Activated T-cell treated with anti-CD3 and anti-CD28 coated beads, Interleukin-2, amount 50 U/mL, for 4 hours (primary cell): ENCODE measurements at places on chromosomes 1 and 21.

DNA sequence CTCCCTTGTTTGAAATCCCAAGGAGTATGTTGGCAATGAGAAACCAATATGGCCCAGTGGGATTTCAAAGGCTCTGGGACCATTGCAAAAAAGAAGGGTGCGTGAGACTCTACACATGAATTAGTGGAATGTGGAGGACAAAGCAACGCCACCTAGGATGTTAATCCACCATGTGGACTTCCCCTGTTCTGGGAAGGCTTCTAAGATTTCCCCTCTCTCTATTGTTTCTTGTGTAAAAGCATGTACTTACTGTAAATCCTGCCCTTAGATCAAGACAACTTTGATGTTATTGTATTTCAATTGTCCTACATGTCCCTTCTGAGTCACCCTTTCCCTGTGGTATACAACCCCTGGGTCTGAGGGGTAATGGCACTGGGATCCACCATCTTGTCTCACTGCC lies 4.7 kb upstream of the ACADM start:
- DNase-seq, result no peak

- no peak for DNase-seq
These were observed 124.5 kb downstream of the DNM3 start for GRCh38 chr1:171965777-171966176.

GRCh38 chr1:41280202-41281032 lies 38.3 kb upstream of the SCMH1 start:
- DNase-seq, result no peak

GRCh38 chr1:7640920-7641585 lies 130.0 kb upstream of the VAMP3 start:
- no peak for DNase-seq

- no peak for DNase-seq
These were observed 79.6 kb downstream of the PDE4B start for GRCh38 chr1:65872301-65872700.

- no peak for DNase-seq
These were observed 448.3 kb downstream of the PTPRC start for GRCh38 chr1:199087144-199087543.

DNA sequence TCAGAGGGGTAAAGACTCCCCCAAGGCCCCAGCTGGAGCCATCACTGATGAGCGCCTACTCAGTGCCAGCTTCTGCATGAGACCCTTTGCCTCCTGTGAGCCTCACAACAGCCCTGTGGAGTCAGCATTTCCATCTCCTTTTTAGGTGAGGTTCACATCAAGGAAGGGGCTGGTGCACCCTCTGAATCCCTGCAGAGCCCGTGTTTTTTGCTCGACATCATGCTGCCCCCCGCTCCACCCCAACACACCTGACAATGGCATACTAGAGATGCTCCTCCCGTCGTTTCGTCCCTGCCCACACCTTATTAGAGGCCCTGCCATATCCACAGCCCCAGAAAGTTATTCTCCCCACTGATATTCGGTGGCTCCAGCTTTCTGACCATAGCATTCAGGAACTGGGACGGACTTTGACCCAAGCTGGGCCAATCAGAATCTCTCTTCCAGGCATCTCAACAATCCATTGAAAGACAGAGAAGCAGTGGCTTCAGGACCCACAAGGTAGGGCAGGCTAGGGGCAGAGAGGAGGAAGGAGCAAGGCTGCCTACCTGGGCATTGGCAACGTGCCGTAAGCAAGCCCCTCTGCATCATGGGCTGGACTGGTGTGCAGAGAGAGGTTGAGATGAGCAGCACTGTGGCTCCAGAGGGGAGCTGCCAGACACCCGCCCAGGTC lies 32.7 kb downstream of the EPHA10 start:
- DNase-seq, result no peak

DNA sequence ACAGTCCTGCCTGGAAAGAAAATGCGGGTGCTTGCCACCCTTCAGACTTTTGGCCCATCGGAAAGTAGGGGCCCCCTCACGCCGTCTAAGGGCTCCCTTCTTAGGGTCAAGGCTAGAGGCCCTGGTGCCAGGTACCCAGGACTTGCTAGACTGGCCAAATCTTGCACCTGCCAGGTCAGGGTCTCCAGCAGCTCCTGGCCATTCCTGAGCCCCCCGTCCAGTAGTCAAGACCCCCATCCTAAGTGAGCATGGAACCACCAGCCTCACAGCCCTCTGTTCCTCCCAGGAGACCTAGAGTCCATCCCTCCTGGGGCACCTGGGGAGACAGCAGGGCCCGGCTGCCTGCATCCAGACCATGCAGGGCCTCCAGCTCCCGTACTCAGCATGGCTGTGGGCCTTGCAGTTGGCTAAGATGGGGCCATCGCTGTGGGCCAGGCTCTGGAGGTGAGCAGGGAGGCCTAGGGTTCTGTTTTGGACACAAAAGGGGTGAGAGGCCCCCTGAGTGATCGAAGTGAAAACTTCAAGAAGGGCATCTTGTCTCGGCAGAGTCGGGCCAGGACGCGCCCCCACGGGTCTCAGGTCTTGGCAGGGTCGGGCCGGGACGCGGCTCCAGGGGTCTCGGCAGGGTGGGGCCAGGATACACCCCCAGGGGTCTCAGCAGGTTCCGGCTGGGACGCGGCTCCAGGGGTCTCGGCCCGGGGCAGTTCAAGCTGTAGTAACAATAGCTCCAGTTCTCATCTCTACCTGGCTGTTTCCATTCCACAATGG lies 5.9 kb downstream of the FNDC10 start:
- no peak for DNase-seq

- DNase-seq, result no peak
These were observed 75.7 kb upstream of the F3 start for GRCh38 chr1:94617134-94617805.

DNA sequence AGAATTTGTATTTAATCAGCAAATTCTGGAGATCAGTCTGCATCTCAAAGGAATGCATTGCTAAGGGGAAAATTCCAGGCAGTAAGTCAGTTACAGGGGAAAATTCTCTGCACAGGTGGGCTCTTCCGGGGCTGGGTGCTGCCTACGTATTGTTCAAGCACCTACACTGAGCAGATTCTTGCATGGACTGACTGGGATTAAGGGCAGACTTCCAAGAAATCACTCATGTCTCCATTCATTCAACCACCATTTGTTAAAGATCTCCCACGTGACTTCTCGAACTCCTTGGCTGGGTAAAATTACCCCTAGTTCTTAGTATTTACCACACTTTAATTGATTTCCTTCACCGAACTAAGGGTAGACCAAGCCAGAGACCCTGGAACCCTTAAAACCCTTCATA lies 28.2 kb upstream of the KCNE1 start:
- no peak for DNase-seq

DNA sequence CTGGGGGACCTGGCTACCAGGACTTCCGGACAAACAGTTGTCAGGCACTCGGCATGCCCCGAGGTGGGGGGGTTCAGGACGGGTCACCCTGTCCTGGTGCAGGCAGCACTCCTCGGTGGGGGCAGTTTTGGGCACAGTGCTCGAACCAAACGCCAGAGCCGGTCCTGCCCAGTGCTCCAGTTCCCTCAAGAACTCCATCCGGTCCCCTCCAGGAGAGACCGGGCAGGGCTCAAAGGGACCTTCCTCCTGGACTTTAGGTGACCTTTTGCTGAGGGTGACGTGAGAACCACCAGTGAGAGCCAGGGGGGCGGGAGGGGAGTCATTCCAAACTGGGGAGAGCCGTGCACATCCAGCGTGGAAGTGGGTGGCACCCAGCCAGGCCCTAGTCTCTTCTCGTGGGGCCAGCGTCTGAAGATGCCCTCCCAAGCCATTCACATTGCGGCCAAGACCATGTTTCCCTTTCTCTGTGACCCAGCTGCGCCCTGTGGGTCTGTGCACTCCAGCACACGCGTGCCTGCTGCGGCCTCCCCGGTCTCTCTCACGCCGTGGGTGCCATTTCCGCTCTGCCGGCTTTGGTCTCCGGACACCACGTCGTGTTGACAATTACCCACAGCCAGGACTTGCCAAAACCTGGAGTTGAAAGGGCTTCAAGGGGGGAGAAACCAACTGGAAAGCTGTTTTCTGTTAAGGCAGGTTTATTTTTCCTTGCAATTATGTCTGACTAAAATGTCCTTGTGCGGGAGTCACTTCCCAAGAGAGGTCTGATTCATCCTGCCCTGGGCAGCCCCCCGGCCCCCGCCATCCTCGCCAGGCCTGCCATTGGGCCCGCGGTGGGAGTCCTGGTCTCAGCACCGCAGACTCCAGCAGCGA lies 178.8 kb upstream of the ARHGEF16 start:
- no peak for DNase-seq

DNA sequence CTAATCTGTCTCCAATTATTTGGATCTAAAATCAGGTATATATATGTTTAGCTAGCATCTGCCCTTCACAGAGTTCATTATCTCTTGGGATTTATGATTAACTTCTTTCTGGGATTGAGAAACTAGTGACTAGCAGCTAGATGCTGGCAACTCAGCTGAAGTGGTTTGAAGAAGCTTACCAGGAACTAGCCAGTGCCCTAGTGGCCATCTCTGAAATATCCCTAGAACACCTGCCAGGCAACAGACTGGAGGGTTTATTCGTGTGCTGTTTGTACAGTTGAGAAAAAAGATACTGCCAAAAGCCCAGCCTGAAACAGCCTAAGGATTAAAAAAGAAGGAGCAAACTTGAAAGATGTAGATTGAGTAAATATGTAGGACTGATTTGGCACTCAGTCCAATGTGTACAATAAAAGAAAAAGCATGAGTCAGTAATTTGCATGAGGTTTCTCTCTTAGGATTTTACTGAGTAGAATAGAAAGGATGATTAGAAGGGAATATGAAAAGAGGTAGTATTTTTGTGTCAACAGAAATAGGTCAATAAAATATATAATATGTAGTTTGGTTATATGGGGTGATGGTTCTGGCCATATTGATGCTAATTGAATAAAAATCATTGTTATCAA lies 1144.6 kb upstream of the ADGRL2 start:
- no peak for DNase-seq

DNA sequence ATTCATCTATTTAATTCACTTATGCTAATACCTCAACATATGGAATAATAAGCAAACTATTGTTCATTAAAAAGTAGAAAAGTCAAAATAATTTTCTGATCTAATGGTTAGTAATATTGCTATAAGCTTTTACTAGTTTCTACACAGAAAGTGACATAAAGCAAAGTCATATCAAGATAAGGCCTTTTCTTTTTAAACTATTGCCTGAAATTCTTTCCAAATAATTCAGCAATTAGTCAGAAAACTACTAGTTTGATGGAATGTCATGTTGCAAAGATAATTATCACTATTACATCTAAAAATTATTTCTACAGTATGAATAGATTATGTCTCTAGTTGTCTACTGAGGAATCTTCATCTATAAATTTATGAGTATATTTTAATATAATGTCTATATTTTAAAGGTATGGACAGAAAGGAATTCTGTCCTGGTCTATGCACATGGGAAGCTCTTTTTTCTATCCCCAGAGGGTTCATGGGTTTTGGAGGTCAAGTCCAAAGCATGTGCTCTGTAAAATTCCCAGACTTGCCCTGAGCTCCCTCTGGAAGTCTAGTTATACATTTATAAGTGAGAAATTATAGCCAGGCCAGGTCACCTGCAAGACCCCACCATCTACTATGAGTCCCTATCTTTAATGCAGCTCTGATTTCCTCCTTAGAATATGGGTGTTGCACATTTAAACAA lies 84.6 kb upstream of the DPYD start:
- no peak for DNase-seq

- DNase-seq, result peak; percentile 90
These were observed at the start of gene GNAI3 for GRCh38 chr1:109548321-109549267. GNAI3 (plus strand) TSS chr1:109548615; CDS start chr1:109548721, 106 bp downstream.

- DNase-seq, result no peak
These were observed 70.4 kb upstream of the BACH1 start for GRCh38 chr21:29228306-29228705.

DNA sequence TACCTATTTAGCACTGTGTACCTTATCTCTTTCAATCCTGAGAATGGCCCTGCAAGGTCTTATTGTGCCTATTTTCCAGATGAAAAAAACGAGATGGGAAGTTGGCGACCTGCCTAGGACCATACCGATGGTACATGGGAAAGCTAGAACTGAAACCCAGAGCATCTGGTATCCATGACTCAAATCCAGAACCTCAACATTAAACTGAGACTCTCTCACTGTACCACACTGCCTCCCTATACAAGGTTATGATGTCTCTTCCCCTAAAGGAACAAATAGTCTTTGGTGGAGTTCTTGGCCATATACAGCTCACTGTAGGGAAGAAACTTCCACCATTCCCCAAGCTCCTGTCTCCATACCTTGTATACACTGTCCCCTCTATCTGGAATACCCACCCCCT lies 110.7 kb downstream of the TNR start:
- no peak for DNase-seq

GRCh38 chr1:24071941-24072340 lies 40.0 kb downstream of the MYOM3 start:
- no peak for DNase-seq

DNA sequence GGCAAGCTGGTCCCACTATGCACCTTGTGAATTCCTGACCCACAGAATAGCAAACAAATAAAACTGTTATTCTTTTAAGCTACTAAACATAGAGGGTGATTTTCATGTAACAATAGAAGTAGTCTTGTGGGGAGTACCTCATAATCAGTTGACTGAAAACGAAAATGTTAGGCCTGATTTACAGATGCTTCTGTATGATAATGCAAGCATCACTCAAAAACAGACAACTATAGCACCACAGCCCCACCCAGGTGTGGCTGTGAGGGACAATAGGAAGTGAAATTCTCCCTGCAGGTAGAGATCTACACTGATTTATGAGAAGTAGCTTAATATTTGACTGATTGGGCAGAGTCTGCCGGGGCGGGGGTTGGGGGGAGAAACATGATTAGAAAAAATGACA lies 26.5 kb upstream of the KRTAP19-8 start:
- no peak for DNase-seq

GRCh38 chr1:69167876-69168275 lies 399.8 kb upstream of the LRRC7 start:
- DNase-seq, result no peak

DNA sequence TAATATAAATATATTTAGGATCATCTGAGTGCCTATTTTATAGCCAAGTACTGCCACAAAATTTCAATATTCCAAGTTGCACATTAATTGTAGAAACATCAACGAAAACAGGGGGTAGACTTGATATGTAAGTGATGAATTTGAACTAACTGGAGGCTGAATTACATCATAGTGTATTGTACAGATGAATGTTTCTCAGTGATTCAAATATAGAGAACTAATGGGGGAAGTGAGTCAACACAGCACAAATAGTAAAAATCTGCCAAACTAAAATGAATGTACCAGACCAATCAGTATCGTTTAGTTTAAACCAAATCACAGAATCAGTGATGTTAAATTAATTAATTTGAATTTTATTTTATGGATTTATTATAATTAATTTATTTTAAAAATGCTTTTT lies 42.8 kb downstream of the RTCA start:
- DNase-seq, result no peak

- no peak for DNase-seq
These were observed 876 bp upstream of the CATSPERE start for GRCh38 chr1:244460197-244460596.

DNA sequence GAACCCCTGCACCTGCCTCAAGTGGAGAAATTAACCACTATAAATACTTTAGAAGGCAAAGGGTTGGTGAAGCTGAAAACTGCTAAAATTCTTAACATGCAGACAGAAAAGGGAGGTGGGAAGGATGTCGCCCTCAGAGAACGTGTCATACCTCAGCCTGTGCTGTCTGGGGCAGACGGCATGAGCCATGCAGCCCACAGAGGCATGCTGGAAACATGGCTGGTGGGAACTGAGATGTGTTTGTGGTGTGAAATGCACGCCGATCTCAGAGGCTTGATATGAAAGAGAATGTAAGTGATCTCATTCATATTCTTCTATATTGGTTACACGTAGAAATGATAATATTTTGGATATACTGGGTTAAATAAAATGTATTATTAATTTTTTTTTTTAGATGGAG lies 16.3 kb downstream of the AGPAT3 start:
- peak; percentile 20 for DNase-seq
